ENCODE measurements at places on chromosomes 1 and 21.
A peak's percentile ranks its signal among the peaks of the same experiment; 100 is the strongest.

DNA sequence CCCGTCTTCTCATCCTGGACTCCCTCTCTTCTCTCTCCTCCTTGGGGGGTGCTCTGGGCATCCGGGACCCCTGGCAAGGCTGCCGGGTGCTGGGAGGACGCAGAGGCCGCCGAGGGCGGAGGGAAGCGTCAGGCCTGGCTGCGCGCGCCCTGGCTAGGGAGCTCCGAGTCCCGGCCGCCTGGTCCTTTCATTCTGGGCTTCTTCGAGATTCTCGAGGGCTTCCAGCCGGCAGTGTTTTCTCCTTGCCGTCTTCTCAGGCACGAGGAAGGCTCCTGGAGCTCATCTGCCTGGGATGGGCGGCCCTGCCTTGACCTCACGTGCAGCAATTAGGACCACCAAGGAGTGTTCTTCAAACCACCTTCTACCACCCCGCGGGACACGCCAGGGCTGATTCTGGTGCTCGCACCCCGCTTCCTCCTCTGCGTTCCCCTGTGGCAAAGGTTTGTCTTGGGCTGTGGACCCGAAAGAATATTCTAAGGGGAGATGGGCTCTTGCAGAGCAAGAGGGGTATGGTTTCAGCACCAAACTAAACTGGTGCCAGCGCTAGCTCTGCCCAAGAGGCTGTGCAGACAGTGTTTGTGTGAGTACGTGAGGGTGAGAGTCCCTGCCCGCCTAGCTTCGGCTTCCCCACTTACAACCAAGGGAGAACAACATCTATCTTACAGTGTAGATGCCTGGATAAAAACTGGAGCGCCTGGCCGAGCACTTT lies 36.5 kb downstream of the PIK3CD start:
- no peak for DNase-seq

DNA sequence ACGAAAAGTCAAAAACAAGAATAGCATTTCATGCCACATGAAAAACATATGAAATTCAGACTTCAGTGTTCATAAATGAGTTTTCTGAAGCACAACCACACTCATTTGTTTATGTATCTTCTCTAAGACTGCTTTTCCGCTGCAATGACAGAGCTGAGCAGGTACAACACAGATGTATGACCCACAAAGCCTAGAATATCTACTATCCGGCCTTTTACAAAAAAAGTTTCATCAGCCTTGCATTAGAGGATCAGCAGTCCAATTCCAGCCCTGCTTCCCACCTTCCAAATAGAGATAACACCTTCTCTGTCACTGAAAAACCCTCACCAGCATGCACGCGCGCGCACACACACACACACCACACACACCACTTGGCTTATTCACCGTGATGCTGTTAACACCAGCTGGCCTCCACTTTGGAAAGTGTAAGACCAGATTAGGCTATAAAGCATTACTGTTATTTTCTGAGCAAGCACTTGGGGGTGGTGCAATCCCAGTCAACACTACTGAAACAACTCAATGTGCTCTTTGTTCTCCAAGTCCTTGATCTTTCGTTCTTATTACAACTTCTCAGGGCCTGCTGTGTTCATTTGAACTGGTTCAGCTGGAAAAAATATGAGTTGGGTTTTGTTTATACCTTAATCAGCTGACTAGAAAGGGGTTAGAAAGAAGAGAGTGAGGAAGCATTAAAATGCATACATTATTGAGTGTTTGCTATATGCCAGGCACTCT lies 90.0 kb downstream of the GLUL start:
- no peak for DNase-seq

DNA sequence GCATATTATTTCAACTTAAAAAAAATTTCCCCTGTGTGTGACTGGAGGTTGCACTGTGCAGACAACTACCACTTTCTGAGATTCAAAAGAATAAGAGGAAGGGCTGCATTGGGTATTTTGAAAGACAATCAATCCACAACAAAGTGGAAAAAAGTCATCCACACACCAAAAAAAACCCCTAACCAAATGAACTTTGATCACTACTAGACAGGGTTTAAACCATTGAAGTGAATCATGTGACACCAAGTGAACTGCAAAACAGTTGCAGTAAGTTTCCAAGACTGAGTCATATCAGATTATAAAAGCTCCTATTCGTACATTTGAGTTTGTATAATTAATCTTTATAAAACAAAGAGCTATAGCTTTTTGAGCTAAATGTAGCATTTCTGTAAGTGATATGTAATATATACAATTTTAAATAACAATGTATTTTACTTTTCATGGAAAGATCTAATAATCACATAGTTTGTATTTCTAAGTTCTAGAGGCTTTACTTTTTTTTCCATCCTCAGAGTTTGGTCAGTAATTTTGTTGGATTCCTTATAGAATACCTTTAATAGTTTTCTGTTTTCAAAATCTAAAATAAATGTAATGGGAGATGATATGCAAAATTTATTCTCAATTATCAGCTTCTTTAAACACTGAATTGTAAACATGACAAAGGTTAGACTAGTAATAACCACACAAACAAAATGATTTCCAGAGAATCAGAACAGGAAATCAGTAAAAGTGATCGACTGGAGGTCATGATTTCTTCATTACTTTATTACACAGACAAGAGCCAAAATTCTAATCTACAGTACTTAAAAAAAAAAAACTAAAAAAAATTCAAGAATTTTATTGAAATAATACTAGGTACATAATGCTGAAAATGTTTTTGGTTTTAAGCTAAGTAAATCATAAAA lies 50.5 kb upstream of the GFI1 start:
- DNase-seq, result no peak

- no peak for DNase-seq
Measured at GRCh38 chr1:19643121-19643520, 990 bp upstream of the NBL1 start.

DNA sequence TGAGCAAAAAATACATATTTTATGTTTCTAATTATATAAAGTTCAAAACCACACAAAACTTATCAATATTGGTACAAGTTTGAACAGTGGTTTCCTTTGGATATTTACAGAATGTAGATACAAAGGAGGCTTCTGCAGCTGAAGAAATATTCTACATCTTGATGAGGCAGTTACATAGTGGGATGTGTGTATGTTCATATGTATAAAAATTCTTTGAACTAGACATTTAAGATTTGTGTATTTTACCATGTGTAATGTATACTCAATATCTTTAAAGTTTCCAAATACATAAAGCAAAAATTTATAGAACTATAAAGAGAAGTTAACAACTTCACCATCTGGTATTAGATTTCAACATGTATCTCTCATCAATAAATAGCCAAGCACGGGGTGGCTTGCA lies 80.7 kb upstream of the TNFSF4 start:
- DNase-seq, result no peak

- DNase-seq, result no peak
Measured at GRCh38 chr1:170533298-170533697, 1.3 kb downstream of the GORAB start.

DNA sequence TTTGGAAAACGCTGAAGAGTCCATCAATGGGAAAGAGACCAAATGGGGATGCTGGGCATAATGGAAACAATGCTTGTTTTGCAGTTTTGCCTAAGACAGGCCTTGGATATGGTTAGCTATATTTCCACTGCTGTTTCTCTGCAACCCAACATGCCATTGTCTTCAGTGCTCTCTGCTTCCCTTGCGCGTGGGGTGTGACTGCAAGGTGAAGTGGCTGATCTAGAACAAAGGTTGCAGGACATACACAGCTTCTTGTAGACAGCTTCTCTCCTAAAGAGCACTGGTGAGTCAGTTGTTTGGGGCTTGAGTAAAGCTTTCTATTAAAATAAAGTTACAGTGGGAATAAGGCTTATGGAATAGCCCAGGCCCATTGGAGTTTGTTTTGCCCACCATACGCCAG lies 33.0 kb downstream of the RUNX1 start:
- DNase-seq, result peak; percentile 0
